HAP-1 (cell line): ENCODE measurements at places on chromosomes 12 and 14.

DNA sequence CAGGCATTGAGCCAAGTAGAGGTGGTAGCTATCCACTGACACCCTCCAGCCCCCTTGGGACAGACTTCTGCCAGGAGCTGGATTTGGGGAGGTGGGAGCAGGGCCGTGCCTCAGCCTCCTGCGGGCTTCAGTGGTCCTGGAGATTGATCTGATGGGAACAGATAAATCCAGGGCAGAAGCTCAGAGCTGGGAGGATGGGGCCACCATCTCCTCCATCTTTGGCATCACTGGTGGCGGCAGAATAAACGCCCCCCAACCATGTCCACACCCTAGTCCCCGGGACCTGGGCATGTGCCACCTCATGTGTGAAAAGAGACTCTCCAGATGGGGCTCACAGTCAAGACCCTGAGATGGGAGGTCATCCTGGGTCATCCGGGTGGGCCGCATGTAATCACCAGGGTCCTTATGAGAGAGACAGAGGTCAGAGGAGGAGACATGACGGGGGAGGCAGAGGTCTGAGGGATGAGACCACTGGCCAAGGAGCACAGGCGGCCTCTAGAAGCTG is 209.6 kb upstream of the RTL1 start:
- DNase-seq: no peak

- DNase-seq: no peak
Observed at GRCh38 chr12:12872139-12872933, 19.0 kb upstream of the GPRC5A start.

GRCh38 chr12:72018036-72018435 is 79.4 kb downstream of the TPH2 start:
- DNase-seq: no peak

DNA sequence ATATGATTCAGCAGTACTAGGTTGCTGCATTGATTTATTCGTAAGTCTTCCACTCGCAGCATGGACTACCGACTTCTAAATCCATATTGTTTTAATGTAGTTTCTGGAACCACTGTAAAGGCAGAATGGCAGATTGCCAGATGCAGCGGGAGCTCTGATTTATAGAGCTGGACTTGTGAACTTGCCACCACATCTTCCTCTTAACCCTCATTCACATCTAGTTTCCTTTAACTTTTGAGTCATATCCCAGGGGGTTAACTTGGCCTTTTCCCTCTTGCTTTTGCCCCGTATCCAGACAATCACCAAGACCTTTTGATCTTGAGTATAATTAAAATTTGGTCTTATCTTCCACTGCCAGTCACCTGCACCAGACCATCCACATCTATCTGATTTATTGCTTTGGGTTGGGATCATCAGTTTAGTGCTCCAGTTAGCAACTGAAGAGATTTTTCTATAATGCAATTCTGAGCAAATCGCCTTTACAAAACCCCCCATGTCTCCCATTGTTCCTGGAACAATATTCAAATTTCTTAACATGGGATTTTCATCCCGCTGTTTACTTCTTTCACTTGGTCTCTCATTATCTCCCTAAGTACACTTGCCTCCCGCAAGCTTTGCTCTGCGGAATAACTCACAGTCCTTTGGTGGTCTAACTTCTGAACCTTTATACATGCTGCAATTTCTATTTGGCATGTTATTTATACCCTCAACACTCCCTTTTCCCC is 130.5 kb downstream of the ACSS3 start:
- DNase-seq: peak; percentile 76

- no peak for DNase-seq
Observed at GRCh38 chr14:64536488-64537245, 3.9 kb upstream of the HSPA2 start.

- no peak for DNase-seq
Observed at GRCh38 chr14:65588426-65589140, 176.1 kb downstream of the FUT8 start.

DNA sequence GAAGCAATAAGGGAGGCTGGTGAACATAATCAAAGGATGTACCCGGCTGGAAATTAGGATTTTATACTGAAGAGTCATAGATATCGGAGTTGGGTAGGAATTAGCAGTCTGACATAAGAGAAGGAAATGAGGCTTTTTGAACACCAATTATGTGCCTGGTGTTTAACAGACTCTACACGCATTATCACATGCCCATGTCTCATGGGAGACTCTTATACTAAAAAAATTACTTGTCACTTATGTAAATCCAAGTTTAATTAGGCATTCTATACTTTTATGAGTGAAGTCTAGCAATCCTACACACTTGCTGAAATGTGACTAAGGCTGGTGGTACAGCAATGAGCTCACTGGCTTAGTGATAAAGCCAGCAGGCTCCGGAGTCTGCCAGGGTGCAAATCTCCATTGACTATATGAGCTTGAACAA is 93.5 kb downstream of the NUAK1 start:
- no peak for DNase-seq

GRCh38 chr12:2794191-2794735 is 507 bp upstream of the FKBP4 start:
- no peak for DNase-seq

DNA sequence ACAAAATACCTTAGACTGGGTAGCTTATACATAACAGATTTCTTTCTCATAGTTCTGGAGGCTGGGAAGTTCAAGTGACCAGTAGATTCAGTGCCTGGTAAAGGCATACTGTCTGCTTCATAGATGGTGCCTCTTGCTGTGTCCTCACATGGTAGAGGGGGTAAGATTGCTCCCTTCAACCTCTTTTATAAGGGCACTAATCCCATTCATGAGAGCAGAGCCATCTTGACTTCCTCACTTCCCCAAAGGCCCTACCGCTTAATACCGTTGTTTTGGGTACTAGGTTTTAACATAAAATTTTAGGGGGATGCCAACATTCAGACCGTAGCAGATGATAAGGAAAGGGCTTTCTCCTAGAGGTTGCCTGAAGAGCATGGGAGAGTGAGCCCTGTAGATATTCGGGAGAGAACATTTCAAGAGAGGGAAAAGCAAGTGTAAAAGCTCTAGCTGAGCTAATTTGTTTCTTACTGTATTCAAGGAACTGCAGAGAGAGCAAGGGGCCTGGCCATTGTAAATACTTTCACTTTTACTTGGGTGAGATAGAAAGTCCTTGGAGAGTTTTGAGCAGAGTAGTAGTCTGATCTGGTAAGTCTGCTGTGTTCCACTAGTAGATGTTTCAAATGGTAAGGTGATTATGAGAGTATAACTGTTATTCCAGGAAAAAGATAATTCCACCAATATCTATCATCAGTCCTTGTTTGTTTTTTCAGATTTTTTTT is 27.3 kb downstream of the FRS2 start:
- no peak for DNase-seq

DNA sequence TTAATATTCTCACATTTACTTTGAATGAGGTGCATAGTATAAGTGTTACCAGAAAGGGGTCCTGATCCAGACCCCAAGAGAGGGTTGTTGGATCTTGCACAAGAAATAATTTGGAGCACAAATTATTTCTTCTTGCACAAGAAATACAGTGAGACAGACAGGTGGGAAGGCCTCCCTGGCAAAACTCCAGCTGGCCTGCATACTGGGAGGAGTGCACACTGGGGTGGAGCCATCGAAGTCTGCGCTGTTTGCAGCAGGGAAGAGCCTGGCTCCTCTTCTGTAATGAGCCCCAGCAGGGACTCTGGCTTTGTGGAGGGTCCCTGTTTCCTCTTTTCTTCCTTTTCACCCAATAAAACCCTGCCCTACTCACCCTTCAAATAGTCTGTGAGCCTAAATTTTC is 141.6 kb downstream of the GLT1D1 start:
- DNase-seq: no peak

- no peak for DNase-seq
Observed at GRCh38 chr12:9760699-9761418, at the start of gene CD69. Gene CD69, minus strand, starts transcription at chr12:9760901. Its CDS starts 81 bp downstream, at chr12:9760820.

- DNase-seq: no peak
Observed at GRCh38 chr14:54593860-54594259, 26.9 kb downstream of the SAMD4A start.

DNA sequence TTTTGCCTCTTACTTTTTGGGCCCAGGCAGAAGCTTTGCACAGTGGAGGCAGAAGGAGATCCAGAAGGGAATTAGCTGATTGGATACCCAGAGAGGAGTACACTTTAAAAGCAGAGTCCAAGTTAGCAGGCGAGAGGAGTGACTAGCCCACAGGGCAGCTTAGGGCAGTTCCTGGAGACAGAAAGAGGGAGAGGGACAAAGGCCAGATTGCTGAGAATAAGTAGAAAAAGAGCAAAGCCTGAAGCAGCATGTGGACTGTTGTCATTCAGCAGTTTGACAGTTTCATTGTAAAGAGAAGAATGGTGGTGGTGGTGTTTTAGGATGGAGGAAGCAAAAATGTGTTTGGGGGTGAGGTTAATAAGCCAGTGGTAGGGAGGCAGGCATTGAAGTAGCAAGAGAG is 95.1 kb downstream of the PELI2 start:
- DNase-seq: no peak

- no peak for DNase-seq
Observed at GRCh38 chr14:22791301-22791700, 23.9 kb downstream of the SLC7A7 start.

DNA sequence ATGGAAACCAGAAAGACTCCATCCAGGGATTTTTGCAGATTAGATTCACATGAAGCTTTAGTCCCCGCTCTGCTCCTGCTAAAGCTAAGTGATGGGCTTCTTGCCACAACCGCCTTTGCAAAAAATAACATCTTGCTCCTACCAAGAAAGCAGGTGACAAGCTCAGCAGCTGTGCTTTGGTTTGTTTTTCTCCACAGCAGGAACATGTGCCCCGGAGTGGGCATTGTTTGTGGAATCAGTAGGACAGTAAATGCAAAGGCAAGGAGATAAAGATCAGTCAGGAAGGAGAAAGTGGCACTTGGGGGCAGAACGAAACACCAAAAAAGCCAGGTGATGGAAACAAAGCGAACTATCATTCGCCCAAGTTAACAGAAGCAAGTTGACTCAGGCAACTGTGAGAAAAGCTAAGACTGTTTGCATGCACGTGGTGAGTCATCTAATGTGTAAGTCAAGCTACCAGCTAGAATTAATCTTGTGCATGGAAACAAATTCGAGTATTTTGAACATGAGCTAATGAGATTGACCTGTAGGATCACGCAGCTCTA is 165.5 kb upstream of the PLXNC1 start:
- no peak for DNase-seq

GRCh38 chr12:88238406-88238805 is 96.3 kb downstream of the TMTC3 start:
- DNase-seq: no peak

GRCh38 chr12:54486173-54486867 is 11.2 kb upstream of the NCKAP1L start:
- no peak for DNase-seq

DNA sequence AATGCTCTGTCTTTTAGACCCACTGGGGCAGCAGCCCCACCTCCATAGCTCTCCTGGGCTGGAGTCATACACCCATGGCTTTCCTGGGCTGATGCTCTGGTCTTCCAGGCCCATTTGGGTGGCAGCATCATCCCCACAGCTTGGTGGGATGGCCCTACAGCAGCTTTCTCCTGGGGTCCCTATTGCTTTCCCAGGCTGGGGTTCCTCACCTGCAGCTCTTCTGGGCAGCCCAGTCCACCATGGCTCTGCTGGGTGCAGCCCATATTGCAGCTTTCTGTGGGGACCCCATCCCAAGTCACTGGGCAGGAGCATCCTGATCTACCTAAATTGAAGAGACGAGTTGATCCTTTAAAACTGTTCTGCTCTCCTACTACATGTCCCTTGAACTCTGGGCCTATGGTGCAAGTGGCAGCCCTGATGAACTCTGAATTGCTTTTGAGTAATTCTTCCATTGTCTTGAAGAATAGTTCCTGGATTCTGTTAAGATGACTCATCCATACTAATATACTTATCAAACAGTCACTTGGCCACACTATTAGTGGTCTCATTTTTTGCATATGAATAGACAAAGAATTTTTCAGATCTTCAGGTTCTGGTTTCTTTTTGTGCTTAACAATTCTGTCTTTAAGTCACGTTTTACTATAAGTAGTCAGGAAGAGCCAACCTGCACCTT is 390.1 kb downstream of the DPF3 start:
- DNase-seq: peak; percentile 39

DNA sequence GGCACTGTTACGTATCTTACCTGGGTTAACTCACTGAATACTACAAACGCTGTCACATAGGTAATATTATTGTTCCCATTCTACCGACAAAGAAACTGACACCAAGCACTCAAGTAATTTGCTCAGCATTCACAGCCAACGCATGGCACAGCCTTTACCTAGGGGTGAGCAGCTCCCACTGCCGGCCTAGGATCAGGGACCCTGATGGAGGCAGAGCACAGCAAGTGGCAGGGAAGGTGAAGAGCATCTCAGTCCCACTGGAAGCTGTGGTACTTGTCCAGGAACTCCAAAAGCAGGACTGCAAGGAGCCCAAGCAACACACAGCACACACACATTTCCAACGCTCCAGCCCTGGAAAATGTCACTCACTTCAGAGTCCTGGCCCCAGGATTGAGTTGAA is 111.8 kb upstream of the CDKN3 start:
- no peak for DNase-seq

DNA sequence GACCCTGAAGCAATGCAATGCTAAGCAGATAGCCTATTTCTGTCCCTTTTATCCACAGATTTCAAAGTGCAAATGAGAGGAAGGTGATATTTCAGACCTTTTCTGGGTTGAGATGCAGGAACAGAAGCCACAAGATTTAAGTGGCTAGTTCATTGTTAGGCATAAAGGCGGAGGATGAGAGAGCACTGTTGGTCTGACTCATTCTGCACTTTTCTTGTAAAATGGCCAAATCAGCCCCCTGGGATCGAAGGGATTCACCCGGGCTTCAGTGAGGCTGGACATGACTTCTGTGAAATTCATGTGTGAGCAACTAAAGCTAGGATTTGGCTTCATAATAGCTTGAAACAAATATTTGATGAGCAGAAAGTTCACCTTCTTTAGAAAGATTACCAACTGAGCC is 101.9 kb upstream of the OVCH1 start:
- peak; percentile 46 for DNase-seq

DNA sequence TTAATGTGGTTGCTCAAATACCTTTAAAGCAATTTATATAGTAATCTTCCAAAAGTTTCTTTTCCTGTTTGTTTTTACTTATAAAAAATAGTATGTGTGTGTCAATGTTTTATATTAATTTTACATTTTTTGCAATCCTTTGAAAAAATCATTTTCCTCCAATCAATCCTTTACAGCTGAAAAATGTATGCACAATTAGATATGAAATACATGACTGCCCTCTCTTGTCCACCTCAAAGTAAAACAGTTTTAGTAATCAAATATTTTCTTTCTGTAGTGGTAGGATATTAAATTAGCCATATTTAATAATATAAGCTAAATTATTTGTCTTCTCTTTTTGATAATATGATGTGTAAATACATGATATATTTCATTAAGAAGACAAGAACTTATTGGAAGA is 269.9 kb downstream of the ADAMTS20 start:
- peak; percentile 67 for DNase-seq
